Bone marrow (tissue), 2 donors: ENCODE measurements at places on chromosomes 13 and 19.

GRCh38 chr13:108126056-108126455 lies 89.3 kb downstream of the LIG4 start:
- no peak for DNase-seq

DNA sequence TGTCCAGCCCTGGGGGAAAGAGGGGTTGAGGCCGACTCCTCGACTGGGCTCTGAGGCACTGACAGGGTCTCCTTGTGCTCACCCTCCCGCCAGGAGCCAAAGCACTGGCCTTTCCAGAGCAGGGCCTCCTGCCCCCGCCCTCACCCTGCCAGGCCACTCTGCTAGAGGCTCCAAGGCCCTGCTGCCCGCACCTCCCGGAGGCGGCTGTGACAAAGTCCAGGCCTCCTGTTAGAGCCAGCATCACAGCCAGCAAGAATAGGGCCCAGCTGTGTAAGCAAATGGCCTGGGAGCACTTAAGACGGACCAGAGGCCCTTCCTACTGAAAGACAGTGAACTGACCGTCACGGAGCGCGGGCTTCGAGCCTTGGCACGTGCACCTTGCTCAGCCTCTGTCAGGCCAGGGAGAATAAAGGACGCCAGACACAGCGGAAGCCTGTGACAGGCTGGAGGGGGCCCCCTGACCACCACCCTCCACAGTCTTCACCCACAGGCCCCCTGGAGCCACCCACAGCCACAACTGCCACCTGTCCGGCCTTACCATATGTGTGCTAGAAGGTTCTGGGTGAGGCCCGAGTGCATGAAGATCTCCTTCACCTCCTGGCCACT lies 50.9 kb downstream of the EPS15L1 start:
- DNase-seq, result no peak

DNA sequence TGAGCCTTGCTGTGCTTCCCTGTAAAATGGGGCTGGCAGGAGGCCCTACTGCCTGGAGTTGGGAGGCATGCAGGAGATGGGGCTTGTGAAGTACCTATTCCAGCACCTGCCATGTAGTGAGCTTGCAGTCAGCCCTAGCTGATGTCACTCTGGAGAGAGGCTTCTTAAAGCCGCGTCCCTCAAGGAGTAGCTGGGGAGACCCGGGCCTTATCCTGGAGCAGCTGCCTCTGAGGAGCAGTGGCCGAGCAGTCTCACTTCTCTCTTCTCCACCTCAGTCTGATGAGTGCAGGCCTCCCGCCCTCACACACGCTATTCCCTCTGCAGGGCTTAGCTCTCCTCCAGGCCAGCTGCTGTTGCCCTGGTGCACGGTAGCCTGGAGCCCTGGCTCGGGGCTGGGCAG lies 18.0 kb downstream of the CLASRP start:
- DNase-seq, result no peak

DNA sequence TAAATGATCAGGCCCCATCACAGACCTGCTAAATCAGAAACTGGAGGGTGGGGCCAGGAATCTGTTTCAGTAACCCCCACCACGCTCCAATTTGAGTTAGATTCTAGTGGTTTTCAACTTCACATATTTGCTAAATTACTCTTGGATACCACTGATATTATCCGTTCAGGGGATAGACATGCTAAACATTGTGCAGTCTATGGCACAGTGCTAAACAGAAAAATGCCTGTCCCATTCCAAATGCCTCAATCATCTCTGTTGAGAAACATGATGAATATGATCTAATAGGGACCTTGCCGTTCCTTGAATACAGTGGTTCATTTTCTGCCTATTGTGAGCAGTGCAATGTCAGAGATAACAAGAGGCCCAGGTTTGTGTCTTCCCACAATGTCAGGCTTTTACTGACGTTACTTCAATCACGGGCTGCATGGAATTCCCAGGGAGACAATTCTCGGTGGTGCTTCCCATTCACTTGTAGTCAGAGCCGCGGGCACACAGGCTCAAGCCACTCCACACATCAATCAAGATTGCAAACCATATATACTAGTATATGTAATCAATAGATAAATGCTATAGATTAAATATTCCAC lies 52.7 kb downstream of the MYO16 start:
- no peak for DNase-seq

DNA sequence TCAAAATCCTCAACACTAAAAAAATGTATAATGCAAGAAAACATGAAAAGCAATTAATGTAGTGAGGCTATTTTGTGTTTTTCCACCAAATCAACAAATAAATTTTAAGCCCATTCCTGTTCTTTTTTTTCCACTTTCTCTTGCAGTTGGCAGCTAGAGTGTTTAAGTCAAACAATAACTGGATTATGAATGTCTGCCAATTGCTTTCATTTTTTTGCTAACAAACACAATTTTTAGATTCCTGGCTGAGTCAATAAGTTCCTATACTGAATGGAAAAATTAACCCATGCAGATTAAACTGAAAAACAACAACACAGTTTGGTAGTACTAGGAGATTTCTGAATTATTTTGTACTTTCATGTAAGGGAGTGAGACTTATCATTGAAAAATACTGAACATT lies 232.4 kb downstream of the SLITRK5 start:
- no peak for DNase-seq

GRCh38 chr13:20177049-20177831 lies 15.5 kb downstream of the GJB2 start:
- DNase-seq, result no peak

GRCh38 chr19:4472174-4472974 lies at the start of gene HDGFL2:
Gene HDGFL2, plus strand, starts transcription at chr19:4472297. Its CDS starts 54 bp downstream, at chr19:4472351.
- no peak for DNase-seq

- no peak for DNase-seq
Observed at GRCh38 chr19:57436417-57436816, 1.3 kb downstream of the ZNF749 start.

DNA sequence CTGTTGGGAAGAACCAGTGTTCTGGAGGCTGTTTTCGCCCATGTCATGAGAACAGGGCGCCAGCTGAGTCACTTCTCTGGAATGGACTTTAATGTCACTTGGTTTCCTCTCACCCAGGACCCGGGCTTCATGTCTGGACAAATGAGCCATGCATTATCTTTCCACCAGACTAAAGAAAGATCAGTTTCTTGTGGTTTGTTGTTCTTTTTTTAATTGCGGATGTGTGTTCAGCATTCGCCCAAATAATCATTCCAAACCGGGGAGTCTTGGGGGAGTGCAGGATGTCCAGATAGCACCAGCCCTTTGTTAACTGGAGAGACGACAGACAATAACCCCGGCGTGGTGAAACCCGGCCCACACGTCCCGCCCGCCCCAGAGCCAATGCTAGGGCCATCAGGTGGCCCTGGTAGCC lies 102.5 kb downstream of the COL4A2 start:
- no peak for DNase-seq

GRCh38 chr19:6059396-6059947 lies 50.8 kb downstream of the RFX2 start:
- no peak for DNase-seq

DNA sequence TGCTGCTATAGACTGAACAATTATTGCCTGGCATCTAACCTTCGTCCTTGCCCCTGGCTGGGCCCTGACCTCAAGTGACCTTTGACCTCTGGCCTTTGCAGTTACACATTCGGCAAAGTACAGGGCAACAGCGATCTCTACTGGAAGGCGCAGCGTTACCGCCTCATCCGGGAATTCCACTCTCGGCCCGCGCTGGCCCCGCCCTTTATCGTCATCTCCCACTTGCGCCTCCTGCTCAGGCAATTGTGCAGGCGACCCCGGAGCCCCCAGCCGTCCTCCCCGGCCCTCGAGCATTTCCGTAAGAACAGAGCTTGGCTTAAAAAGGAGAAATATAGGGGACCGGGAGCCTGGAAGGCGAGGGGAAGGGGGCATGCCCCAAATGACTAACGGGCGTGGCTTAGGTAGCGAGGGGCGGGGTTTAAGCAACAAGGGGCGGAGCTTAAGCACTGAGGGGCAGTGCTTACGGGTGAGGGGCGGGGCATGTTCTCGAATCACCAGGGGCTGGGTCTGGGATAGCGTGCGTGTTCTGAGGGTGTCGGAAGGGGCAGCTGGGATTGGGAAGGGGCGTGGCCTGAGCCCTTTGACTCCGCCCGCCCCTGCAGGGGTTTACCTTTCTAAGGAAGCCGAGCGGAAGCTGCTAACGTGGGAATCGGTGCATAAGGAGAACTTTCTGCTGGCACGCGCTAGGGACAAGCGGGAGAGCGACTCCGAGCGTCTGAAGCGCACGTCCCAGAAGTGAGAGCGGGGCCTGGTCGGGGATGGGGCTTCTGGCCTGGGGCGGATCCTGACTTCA lies 52.7 kb downstream of the TRPM4 start:
- DNase-seq, result no peak

DNA sequence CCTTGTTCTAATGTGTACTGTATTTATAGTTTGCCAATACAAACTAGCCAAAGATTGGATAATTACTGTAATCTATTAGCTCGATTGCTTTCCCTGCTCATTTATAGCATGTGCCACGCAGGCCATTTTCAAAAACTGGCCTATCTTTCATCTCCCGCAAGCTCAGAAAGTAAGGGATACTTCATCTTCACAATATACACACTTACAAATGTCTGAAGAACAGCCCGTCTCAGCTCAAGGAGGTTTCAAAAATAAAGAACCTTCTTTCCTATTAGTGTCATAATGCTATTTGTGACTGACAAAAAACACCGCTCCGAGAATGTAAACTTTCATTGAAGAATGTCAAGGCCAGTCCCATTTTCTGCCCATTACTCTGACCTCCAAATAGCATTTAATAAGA lies 306.4 kb upstream of the ZNF507 start:
- no peak for DNase-seq

DNA sequence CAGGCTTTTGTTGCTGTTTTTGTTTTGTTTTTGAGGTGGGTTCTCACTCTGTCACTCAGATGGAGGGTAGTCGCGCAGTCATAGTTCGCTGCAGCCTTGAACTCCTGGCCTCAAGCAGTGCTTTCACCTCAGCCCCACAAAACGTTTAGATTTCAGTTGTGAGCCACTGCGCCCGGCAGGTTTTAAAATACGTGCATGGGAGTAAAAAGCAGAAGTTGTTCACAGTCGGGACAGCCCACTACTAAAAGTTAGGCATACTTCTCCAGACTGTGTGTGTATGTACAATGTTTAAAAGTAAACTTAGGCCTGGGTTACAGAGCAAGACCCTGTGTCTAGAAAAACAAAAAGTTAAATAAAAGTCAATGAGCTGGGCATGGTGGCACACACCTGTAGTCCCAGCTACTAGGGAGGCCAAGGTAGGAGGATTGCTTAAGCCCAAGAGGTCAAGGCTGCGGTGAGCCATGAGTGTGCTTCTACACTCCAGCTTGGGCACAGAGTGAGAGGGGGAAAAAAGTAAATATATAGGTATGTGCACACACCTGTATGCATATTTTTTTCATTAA lies 6.1 kb downstream of the SAFB start:
- no peak for DNase-seq

- no peak for DNase-seq
Observed at GRCh38 chr13:40170982-40171381, 495.5 kb downstream of the FOXO1 start.

DNA sequence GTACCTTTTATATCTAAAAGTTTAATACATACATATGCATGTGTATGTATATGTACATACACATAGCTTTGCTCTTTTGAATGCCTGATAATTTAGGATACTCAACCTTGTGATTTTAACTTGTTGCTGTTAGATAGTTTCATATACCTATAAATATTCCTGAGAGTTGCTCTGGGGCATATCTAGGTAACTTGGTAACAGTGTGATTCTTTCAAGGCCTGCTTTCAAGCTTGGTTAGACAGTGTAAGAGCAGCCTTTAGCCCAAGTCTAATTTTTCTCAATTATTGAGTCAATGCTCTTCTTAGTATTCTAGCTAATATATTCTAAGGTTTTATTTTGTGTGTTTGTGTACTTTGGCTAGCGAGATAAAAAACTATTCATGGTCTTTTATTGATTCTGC lies 762.1 kb upstream of the MIR17HG start:
- DNase-seq, result no peak

GRCh38 chr19:7790416-7790815 lies 27.4 kb downstream of the CLEC4M start:
- no peak for DNase-seq

DNA sequence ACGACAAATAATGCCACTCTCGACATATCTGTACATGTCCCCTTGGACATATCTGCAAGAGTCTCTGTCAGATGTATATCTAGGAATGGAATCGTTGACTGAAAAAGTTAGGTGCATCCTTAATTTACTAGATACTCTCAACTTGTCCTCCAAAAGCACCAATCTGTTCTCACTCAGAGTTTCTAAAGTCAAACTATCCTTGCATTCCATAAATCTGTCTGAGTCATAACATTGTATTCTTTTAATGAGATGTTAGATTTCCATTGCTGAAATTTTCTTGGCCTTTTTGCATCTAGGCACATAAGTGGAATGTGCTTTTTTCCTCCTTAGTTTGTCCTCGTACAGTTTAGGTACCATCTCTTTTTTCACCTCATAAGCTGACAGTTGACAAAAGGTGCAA lies 139.8 kb downstream of the PTPRS start:
- DNase-seq, result no peak

DNA sequence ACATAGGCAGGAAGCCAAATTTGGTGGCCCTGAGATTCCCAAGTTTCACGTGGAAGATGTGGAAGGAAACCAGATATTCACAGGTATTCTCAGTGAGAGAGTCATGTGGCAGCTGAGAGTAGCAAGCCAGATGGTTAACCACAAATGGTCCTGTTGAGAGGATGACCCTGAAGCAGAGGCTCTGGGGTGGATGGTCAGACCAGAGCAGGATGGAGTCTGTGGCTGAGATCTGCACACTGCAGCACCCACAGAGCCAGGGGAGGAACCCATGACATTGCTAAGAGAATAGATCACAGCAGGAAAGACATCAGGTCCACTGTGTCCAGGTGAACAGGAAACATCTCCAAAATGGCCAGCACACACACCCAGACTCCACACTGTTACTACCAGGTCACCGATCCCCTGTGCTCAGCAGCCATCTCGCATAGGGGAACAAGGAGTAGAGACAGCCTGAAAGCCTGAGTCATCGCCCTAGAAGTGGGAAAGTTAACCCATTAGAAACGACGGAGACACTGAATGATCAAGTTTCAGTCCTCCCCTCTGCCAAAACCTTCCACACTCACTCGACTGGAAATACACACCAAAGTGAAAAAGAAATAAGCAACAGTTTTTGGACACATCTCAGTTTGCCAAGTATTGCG lies 160.0 kb downstream of the RBM26 start:
- DNase-seq, result no peak

DNA sequence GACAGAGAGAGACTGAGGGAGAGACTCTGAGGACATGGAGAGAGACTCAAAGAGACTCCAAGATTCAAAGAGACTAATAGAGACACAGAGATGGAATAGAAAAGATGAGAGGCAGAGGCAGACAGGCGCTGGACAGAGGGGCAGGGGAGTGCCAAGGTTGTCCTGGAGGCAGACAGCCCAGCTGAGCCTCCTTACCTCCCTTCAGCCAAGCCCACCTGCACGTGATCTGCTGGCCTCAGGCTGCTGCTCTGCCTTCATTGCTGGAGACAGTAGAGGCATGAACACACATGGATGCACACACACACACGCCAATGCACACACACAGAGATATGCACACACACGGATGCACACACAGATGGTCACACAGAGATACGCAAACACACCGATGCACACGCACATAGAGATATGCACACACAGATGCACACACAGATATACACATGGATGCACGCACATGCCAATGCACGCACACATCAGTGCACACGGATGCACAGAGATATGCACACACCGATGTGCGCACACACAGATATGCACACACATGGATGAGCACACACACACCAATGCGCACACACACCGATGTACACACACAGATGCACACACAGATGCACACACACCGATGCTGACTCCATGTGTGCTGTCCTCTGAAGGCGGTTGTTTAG lies 3.3 kb upstream of the F10 start:
- DNase-seq, result no peak
